ENCODE measurements at places on chromosomes 5 and 9.

- DNase-seq = no peak
These were observed 459.0 kb downstream of the TLE4 start for GRCh38 chr9:80030801-80031200.

- no peak for DNase-seq
These were observed 139.5 kb downstream of the BARX1 start for GRCh38 chr9:93815677-93816076.

DNA sequence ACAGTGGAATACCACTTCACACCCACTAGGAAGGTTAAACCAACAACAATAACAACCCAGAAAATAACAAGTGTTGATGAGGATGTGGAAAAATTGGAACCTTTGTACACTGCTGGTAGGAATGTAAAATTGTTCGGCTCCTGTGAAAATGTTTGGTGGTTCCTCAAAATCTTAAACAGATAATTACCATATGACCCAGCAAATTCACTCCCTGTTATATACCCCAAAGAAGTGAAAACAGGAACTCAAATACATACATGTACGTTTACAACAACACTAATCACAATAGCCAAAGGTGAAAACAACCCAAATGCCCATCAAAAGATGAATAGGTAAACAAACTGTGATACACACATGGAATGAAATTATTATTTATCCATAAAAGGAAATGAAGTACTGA, 178.5 kb upstream of the PHYKPL start:
- no peak for DNase-seq

- no peak for DNase-seq
These were observed 5.1 kb downstream of the TGFBI start for GRCh38 chr5:136033848-136034247.

GRCh38 chr9:22108581-22109370, 99.7 kb upstream of the CDKN2B start:
- no peak for DNase-seq

DNA sequence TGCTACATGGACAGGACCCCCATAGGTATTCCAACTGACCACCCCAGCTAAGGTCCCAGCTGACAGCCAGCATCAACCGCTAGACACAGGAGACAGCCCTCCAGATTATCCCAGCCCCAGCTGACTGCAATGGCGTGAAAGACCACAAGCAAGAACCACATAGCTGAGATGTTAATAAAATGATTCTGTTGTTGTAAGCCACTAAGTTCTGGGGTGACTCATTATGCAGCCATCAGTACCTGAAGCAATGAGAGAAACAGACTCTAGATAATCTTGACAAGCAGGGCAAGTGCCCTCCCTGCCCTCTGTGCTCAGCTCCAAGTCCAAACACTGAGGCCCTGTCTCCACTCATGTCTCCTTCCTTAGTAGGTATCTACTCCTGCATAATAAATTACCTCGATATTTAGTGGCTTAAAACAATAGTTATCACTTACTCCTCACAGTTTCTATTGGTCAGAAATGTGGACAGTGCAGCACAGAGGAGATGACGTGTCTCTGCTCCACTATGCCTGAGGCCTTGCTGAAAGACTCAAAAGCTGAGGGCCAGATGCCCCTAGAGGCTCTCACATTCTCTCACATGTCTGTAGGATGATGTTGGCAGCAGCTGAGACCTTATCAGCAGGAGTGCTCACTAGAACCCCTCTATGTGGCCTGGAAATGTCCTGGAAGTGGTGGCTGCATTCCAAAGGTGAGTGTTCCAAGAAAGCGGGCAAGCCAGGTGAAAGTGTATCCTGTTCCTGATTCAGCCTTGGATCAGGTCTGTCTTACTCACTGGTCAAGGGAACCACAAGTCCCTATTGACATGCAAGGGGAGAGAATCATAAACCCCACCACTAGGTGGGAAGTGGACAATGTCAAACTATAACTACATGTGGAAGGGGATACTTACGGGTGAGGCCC, 2.5 kb downstream of the MGAT1 start:
- DNase-seq = no peak

GRCh38 chr9:16628413-16628812, 242.1 kb downstream of the BNC2 start:
- no peak for DNase-seq

DNA sequence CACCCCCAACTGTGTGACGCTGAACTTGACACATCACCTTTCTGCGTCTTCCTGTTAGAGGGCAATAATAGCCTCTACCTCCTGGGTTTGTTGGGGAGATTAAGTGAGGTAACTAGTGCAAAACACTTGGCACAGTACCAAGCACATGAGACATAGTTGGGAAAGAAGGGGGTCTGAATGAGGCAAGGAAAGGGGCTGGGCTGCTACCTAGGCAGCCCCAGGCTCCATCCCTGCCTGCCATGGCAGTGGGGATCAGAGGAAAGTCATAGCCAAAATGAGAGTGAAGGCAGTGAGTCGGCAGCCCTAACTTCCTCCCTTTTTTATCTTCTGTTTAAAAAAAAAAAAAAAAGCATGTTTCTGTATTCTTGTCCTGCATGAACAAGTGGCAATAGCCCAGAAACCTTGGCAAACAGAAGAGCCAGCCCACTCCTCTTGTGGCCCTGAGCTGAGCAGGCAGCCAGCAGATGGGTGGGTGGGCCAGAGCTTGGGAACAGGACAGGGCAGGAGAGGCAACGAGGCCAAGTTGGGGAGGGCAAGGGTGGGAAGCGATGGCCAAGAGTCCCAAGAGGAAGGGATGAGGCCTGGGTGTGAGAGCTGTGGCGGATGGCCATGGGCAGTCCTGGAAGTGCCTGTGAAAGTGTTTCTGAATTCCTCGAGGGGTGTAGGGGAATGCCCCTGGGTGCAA, 11.4 kb downstream of the CAMK2A start:
- DNase-seq = no peak

GRCh38 chr9:120877276-120878034, 467 bp upstream of the PHF19 start:
- peak; percentile 68 for DNase-seq

GRCh38 chr9:117746263-117746662, 42.1 kb downstream of the TLR4 start:
- DNase-seq = no peak

DNA sequence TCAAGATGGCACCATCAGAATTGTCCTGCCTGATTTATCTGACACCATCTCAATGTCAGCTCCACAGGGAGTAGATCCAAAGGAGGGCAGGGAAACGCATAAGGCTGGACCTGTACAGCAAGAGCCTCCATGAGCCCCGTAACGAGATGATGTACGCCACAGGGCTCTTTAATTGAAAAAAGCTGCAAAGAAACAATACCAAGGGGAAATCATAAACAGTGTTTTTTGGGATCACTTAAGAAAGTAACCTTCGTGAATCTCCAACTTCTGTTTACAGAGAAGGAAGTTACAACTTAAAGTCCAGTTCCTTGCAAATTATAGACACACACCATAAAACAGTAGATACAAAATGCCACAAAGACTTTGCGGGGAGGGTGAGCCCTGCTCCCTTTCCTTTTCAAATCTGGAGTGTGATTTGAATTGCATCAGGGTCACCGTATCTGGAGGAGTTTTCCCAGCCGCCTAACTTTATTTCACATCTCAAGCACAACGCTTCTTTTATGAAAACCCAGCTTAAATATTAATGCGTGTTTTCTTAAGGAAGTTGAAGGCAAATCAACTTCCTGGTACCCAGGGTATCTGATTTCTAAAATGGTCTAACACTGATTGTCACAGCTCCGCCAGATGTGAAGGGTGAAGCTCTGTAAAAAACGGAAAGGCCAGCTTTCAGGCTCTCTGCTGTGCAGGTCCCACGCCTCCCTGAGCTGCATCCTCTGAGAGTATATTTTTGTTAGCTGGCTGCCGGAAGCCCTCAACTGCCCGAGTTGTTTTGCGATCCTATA, 88.9 kb downstream of the EBF1 start:
- DNase-seq = no peak

DNA sequence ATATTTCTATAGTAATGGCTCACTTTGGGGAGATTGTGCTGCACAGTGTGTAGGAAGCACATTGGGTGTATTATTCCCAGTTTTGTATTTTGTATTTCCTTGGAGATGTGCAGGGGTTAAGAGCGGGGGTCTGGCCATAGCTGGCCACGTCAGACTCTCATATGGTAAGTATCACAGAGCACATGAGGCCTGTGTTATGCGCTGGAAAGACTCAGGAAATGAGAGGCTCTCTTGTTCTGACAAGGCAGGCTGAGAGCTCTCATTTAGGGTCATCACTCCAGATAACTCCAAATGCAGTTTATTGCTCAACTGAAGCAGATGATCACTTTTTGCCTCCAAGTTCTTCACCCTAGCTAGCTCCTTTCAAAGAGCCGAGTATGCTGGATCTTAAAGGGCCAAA, 205.7 kb downstream of the NTRK2 start:
- no peak for DNase-seq

DNA sequence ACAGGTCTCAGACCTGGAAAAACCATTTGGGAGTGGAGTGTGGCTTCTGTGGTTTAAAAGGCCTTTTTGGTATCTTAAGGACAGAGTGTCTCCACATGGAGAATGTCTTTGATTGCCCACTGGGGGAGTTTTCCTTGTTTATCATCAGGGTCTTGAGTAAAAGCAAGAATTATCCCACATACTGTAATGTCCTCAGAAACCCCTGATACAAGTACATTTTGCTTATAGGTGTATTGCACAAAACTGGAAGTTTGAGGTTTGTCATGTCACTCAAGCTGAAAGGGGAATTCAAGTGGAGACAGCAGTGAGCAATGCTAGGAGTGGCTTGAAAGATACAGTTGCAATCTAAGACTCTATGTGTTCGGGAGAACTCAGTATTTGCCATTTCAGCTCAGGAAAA, 62.7 kb upstream of the GRAMD2B start:
- DNase-seq = no peak

- DNase-seq = no peak
These were observed 135.4 kb upstream of the SGCD start for GRCh38 chr5:156191547-156191946.

DNA sequence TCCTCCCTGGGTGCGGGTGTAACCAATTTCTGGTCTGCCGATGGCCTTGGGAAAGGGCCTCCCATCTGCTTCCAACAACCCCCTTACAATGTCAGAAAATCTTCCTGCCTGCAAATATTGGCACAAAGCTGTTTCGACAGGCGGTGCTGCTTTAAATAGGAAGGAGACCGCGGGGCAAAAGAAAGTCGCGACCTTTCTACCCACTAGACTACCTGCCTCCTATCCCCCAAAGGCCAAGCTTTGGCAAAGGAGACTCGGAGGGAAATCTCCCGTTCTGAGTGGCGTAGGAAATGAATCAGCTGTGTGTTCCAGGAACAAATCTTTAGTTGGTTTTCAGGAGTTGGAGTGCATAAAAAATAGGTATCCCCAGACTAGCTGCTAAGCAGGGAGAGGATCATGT, 36.8 kb upstream of the NFIB start:
- DNase-seq = no peak

- no peak for DNase-seq
These were observed 182.7 kb upstream of the KCNN2 start for GRCh38 chr5:114179134-114179533.

GRCh38 chr9:124373386-124373785, 41.9 kb downstream of the PSMB7 start:
- no peak for DNase-seq
